CD4-positive, alpha-beta T cell treated with Interferon gamma for 1 hour (primary cell): ENCODE measurements at places on chromosomes 4 and X.

DNA sequence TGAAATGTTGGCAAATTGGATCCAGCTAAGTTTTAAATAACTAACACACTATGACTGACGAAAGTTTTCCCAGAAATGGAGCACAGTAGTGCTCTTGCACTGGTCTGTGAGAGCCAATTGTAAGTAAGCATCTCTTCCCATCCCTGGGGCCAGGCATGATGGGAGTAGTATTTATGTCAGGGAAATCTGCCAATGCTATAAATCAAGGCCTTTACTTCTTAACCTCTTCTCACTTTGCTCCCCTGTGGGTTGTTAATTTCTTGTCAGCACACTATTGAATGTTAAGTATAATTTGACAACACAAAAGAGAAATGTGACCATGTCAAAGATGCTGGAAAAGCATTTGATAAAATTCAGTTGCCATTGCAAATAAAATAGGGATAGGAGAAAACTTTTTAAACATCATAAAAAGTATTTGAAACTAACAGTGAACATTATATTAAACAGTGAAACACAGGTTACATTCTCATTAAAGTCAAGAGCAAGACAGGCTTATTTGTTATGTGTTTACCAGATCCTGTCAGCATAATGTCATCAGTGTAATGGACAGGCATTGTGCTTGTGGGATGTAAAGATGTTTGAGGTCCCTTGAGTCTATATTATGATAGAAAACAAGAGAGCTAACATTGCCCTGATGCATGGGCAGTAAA, 5.0 kb downstream of the F8A1 start:
- DNase-seq = no peak

GRCh38 chr4:22500128-22500611, 15.7 kb downstream of the ADGRA3 start:
- no peak for DNase-seq

GRCh38 chr4:109821185-109821584, 5.6 kb downstream of the GAR1 start:
- no peak for DNase-seq

GRCh38 chr4:179817317-179817716, 2375.1 kb upstream of the AGA start:
- DNase-seq = no peak

- DNase-seq = no peak
Observed at GRCh38 chr4:138677748-138678147, 337.8 kb upstream of the NOCT start.

GRCh38 chrX:110086916-110087484, 84.1 kb downstream of the TMEM164 start:
- no peak for DNase-seq

DNA sequence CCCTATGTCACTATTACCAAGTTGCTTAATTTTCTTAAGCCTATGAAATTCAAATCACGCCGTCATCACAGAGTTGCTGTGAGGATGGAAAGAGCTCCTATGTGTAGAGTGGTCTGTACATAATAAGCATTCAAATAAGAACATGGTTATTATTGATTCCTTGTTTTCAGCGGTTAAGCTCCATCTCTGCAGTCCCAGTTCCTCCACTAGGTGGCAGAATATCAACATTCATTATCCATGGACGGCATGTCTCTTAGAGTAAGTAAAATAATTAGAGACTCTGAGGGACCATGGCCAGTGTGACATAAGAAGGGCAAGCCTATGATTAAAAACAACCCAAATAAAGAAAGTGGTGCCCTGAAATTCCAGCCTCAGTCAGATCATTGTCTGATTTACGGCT, 132.5 kb upstream of the NHS start:
- DNase-seq = no peak

DNA sequence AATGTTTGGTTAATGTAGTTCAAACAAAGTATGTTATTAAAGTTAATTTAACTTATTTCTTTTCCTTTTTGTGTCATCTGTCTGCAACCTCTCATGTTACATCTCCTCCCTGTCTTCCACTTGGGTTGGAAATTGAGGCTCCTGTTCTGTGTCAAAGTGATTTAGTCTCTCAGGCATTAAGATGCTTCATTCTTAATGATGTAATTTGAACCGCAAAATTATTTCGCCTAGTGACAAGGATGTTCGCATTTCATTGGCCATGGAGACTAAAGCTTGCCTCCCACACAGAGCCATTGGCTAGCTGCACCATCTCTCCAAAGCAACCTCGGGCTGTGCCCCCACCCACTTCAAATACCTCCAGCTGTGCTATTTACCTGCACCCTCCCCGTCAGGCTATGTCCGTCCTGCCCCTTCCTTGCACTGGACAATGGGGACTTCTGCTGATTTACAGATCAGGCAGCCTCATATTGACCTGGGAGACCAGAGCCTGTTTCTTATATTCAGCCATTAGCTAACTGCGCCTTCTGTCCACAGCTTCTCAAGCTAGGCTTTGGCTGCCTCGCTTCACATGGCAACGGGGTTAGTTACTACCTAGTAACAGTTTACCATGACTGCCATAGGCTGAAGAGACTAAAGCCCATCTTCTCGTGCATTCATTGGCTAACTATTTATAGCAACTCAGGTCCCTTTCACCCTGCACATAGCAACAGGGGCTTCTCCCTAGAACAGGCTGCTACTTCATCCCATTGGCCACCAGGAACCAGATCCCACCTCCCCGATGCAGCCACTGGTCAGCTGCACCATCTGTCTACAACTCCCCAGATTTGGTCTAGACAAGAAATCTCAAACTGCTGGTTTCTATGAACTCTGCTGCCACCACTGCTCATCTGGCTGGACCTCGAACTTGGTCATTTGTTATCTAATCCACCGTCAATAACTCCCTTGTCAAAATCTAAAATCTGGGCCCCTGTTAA, 8.6 kb upstream of the ZNF157 start:
- DNase-seq = peak; percentile 86

DNA sequence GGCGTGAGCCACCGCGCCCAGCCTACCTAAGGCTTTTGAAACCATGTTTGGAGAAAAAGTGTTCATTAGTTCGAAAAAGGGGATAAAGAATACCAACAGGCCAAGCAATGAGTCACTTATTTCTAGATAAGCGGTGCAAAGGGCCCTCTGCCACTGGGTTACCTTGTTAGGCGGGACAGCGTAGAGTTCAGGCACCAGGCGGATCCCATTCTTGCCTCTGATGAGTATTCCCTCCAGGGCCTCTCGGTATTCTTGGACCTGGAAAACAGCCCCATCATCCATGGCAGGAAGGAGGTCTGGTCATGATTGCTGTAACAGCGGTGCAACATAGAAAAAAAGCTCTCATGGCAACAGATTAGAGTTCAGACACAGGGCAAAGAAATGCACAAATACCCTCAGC, 48.0 kb downstream of the PHKA2 start:
- DNase-seq = no peak

- no peak for DNase-seq
Observed at GRCh38 chr4:137955595-137955994, 286.6 kb downstream of the SLC7A11 start.

DNA sequence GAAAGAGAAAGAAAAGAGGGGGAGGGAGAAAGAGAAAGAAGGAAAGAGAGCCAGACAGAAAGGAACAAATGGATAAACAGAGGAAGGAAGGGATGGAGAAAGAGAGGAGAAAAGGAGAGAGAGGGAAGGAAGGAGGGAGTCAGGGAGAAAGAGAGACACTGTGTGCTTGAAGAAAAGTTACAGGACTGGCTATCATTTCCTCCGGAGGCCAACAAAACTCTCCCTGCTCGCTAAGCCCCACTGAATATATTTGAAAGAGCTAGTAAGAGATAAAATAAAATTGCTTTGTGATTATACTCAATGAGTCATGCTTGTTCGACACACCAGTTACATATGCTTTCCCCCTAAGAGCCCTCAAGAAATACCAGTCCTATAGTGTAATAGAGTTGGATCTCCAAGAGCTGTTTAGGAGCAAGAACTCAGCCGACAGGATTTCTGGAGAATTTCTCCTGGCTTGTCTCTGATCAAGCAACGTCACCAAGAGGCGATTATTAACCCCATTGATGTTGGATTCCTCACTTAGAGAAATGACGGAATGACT, 102.2 kb downstream of the MXRA5 start:
- no peak for DNase-seq

DNA sequence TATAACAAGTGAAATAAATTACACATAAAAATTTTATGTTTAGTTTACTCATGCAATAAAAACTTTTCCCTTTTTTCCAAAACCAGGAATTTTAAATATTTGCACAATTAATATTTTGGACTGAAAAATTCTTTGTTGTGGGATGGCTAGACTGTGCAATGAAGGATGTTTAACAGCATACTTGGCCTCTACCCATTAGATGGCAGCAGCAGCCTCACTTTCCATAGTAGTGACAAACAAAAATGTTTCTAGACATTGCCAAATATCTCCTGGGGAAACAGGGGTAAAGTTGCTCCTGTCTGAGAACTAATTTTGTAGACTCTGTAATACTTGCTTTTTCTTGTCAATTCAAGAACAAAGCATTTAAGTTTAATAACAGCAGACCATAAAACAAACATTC, 49.8 kb downstream of the SCLT1 start:
- DNase-seq = no peak

- no peak for DNase-seq
Observed at GRCh38 chrX:132961511-132961910, 3.1 kb upstream of the HS6ST2 start.

GRCh38 chr4:139142087-139142486, 34.9 kb downstream of the ELF2 start:
- no peak for DNase-seq

GRCh38 chrX:2447484-2447883, 53.3 kb downstream of the DHRSX start:
- no peak for DNase-seq

DNA sequence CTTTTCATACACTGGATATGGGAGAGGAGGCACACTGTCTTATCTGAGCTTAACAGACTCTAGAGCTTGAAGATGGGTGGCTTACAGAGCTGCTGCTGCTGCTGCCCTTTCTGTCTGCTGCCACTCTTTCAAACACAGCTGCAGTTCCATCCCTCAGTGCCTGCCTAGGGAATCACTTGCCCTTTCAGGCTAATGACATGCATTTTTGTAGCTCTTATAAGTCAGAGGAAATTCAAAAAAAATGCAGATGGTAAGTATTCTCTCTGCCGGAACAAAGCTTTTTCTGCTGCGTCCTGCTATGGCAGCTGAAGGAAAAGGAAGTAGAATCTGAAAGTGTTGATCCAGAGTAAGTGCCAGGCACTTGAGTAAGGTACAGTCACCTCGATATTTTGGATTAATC, 460.4 kb upstream of the DIAPH2 start:
- DNase-seq = no peak

DNA sequence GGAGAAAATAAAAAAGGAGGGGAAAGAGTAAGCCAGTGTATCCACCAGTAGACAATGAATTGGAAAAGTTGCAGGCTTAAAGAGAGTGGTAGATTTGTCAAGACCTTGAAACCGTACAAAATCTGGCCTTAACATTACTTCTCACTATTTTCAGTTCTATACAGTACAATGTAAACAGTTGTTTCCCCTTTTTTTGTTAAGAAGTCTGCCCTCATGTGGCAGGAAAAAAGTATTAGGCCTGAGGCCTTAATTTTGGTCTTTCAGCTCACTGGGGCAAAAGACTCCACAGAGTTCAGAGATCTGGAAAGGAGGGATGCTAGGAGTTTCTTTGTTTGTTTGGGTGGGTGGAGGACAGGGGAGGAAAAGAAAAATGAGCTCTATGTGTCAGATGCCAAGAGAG, 92.8 kb upstream of the CCDC160 start:
- no peak for DNase-seq

DNA sequence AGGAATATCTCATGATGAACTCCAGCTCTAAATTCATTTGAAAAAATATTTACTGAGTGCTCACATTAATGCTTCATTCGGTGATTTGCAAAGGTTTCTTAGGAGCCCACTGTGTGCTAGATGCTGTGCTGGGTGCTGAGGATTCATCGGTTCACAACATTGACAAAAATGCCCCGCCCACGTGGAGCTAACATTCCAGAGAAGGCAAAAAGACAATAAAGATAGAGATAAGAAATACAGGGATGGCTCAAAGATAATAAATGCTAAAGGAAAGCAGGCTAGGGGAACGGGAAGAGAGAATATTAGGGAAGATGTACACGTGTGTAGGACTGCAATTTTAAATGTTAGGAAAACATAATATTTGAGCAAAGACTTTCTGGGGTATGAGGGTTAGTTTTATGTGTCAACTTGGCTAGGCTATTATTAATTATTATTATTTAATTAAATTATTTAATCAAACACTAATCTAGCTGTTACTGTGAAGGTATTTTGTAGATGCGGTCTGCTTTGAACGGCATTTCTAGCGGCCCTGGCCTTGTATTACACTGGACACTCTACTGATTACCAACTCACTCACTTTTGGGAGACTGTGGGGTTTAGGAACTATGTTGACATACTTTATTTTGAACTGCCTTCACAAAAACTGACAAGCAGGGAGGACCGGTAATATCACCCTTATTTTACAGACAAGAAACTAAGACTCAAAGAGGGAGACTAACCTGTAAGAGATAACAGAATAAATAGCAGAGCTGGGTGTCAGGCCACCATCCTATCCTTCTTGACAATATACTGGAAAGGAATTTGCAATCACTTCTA, 61.9 kb upstream of the IRF2 start:
- DNase-seq = no peak

DNA sequence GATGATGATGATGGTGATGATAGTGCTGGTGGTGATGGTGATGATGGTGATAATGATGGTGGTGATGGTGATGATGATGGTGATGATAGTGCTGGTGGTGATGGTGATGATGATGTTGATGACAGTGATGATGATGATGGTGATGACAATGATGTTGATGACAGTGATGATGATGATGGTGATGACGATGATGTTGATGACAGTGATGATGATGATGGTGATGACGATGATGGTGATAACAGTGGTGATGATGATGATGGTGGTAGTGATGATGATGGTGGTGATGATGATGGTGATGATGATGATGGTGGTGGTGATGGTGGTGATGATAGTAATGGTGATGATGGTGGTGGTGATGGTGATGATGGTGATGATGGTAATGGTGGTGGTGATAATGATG, 80.1 kb upstream of the MXRA5 start:
- no peak for DNase-seq

GRCh38 chrX:46838974-46839480, 2.2 kb downstream of the RP2 start:
- DNase-seq = no peak

DNA sequence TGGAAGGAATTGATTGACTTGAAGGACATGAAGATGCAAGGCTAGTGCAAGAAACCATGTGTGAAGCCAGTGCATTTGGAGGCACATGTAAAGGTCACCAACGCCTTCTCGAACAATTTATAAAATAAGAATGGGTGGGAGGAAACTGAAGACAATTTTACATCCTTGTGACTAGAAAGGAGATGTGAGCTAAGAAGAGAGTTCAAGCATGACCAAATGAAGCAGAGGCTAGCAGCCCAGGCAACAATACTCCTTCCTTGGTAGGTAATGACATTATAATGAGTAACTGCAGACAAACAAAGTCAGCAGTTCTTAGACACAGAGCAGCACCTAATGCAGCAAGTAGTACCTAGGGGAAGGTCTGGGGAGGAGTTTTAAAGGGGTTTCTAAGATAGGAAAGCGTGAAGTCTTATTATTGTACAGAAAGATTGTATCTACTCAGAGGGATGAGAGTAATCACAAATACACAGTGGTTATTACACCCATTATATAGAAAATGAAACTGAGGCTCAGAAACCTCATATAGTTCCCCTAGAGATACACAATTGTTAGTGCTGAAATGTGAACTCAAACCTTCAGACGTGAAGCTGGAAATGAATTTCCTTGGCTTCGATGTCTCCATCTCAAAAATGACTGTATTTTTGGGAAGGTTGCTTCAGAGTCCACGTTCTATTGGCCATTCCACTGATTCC, 56.1 kb downstream of the ATXN3L start:
- DNase-seq = no peak
